ENCODE measurements at places on chromosomes 1 and 21. TPM values are rescaled to one million over a fixed set of nuclear protein-coding genes. Genes with fewer than 3 reads are reported as not detected.

NBPF15 gene
- total RNA-seq = 56.8 TPM

TCHH gene
- total RNA-seq = 0.06 TPM

RXFP4 gene
- 0.06 TPM for total RNA-seq

EPHB2 gene
- 66.9 TPM for total RNA-seq

CD1B gene
- total RNA-seq = not detected

C8A gene
- not detected for total RNA-seq

KRTAP11-1 gene
- not detected for total RNA-seq

TMCC2 gene
- total RNA-seq = 4.3 TPM

LHX8 gene
- total RNA-seq = not detected

BCL2L15 gene
- total RNA-seq = under 0.01 TPM

SOX13 gene
- 11.2 TPM for total RNA-seq

ST3GAL3 gene
- 22.5 TPM for total RNA-seq

CCDC190 gene
- 0.38 TPM for total RNA-seq

IVL gene
- total RNA-seq = not detected

ABCA4 gene
- total RNA-seq = 2.6 TPM

CYP4A22 gene
- not detected for total RNA-seq

FCN3 gene
- total RNA-seq = 0.32 TPM

RHOC gene
- 1,037 TPM for total RNA-seq

CD53 gene
- total RNA-seq = not detected

DHX9 gene
- 144 TPM for total RNA-seq

IFI44L gene
- 5.7 TPM for total RNA-seq

UBASH3A gene
- total RNA-seq = not detected

INAVA gene
- not detected for total RNA-seq

GJC2 gene
- total RNA-seq = 4.9 TPM

HSPA13 gene
- total RNA-seq = 23.0 TPM

LGR6 gene
- total RNA-seq = not detected

NSL1 gene
- 28.2 TPM for total RNA-seq

C1orf198 gene
- 8.9 TPM for total RNA-seq

C1QTNF12 gene
- 0.57 TPM for total RNA-seq
